ENCODE measurements at places on chromosomes 1 and 21.
A peak's percentile ranks its signal among the peaks of the same experiment; 100 is the strongest.

DNA sequence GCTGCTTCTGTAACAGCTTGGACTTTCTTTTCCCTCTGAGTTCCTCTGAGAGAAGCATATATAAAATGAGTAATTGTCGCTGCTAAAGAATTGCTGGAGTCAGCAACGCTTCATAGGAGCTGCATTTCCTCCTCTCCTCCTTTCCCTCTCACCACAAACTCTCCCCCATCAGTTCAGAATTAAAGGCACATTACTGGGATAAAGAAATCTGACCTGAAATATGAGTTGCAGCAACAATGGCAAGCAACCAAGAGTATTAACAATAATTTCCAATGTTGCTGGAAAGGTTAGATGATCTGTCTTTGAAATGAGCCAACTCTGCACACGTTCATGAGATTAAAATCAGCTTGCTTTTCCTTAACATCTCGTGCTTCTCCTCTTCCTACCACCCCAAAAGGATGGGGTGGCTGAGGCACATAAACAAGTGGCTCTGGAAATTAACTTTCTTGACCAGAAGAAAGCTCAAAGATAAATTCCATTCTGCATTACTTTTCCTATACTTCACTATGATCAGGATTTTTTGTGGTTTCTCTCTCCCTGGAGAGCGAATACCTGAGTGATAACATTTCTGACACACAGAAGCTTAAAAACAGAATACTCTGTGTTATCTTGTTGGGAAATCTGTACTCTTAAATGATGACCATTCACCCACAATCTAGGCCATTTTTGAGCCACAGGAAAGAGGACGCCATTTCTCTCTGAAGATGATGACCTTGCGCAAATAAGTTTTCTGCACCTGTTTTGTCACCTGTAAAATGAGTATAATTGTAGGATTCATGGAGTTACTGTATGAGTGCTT is 90.2 kb downstream of the TGFBR3 start:
- DNase-seq: no peak

- no peak for DNase-seq
Measured at GRCh38 chr1:173666646-173667045, 3.0 kb downstream of the ANKRD45 start.

DNA sequence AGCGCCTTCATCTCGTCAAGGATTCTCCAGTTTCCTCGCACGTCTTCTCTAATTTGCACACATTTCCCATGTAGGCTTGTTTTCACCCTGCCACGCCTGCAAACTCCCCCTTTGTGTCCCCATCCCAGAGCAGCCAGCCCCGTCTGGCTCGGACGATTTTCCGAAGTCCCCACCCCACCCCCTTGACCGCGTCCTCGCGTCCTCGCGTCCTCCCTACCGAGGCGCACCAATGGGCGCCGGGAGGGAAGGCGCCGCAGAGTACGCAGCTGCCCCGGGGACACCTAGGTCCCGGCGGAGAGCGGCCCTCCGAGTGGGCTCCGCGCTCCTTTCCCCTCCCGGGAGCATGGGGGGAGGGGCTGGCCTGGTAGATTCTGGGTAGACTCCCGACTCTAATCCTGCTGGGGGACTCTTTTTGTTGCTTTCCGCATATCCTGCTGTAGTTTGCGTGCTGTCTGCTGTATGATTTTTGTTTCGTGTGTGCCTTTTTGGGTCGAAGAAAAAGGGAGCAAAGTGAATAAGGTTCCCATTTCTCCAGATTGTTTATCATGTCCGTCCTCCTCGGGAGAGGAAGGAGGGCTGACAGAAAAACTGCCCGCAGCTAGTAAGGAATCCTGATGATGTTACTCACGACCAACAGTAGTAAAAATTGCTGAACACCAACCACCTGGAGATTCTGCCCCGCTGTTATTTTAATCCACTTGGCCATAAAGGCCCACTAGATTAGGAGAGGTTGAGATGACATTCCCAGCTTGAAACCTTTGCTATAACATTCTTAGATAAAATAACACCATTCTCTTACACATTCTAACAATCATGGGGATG is 1.5 kb downstream of the CACHD1 start:
- DNase-seq: peak; percentile 3

DNA sequence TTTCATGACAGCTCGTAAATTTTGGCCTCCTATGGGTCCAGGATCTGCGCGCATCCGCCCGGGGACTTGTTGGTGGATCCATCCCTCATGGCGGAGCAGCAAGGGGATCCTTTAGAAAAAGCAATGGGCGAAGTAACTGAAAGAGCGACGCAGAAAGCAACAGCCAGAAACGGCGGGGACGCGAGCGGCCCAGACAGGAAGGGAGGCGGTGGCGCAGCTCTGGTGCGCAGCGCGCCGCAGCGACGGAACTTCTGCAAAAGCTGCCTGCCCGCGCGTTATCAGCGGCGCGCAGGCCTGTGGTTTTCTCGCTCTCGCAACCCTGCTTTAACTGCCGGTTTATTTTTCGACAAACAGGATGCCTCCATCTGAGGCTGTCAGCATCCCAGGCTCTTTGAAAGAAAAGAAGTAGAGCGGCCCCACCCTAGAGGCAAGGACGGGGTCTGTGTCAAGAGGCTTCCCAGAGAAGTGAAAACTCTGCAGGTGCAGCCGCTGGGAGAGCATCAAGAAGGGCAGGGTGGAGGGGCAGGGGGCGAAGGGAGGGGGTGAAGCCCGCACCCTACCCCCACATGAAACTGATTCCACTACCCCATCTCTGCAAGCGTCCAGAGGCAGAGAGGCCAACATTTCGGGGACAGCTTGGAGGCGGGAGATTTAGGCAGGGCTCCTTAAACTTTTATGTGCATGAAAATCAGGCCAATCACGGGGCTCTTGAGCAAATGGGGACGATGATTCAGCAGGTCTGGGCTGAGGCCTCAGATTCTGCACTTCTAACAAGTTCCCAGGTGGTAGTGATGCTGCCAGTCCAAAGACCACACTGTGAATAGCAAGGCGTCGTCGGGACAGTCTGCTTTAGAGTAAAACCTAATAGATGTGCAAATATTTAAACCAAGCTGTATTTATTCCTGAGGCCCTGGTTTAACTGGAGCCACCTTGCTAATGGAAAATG is 22.2 kb downstream of the RUNX1 start:
- peak; percentile 51 for DNase-seq

GRCh38 chr1:235012436-235013210 is 116.0 kb downstream of the TOMM20 start:
- no peak for DNase-seq

GRCh38 chr1:37795340-37796125 is 1.9 kb downstream of the MANEAL start:
- DNase-seq: no peak

DNA sequence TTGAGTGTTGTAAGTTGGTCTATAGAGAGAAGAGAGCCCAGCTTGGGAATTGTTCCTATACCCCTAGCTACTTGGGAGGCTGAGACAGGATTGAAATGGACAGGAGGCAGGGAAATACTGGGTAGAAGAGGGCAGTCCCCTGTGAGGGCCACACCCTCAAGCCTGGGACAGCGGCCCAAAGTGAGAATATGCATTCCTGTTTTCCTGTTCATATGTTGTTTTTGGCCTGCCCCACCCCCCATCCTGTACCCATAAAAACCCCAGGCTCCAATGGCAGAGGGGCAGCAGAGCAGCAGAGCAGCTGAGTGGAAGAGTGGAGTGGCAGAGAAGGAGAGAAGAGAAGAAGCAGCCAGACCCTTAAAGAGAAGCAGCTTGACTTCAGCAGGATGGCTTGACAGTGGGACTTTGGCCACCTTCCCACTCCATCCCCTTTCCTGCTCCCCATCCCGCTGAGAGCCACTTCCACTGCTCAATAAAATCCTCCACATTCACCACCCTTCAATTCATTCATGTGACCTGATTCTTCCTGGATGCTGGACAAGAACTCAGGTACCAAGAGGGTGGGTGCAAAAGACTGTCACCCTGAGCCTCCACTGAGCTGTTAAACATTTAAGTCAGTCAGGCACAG is 70.6 kb upstream of the PUM1 start:
- no peak for DNase-seq

- DNase-seq: no peak
Measured at GRCh38 chr1:22930240-22930912, 42.3 kb downstream of the LACTBL1 start.

GRCh38 chr1:228082918-228083870 is 686 bp downstream of the ARF1 start:
- peak; percentile 31 for DNase-seq

DNA sequence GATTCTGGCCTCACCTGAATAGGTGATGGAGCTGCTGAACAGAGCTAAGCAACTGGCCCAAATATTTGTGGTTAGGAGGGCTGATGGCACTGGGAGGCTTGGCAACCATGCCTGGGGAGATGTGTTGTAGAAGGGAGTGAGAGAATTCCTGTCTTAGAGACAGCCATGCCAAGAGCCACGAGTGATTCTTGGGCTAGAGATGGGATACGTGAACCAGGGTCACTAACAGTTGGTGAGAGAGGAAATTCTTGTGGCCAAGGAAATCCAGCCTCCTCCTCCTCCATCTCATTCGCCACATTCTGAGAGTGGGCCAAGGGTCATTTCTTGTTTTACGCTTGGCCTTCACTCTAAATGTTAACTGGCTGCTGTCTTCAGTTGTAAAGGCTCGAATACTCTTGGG is 46.3 kb downstream of the NGF start:
- DNase-seq: no peak

- DNase-seq: no peak
Measured at GRCh38 chr1:67534627-67535065, 104.4 kb upstream of the SERBP1 start.

DNA sequence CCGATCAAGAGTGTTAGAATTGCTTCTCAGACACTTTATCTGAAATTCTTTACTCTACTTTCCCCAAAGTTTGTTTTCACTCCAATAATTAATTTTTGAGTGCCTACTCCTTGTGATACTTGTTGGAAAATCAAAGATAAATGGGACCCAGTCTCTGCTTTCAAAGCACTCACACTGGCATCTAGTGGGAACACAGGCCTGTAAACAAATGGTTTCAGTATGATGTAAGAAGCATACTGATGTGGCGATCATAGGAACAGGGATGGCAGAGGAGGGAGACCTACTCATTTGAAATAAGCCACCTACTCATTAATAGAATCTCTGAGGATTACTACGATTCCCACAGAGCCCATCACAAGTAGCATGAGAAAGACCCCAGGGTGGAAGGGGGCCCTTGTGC is 273.7 kb upstream of the ST6GALNAC5 start:
- no peak for DNase-seq

DNA sequence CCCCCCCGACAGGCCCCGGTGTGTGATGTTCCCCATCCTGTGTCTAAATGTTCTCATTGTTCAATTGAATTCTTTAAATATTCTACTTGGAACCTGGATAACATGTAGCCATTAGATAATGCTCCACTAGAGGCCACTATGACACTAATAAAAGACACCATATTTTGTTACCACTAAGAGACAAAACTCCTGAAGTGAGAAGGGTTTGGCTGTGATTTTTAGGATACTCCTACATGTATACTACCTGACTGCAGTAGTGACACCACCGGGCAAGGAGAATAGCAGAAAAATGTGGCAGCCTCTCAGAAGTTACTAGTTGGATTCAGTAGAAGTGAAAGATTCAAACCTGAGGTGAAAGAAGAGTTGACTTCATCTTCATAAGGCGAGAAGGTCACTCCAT is 36.0 kb downstream of the F5 start:
- DNase-seq: no peak

GRCh38 chr1:24155011-24155782 is 12.3 kb upstream of the IL22RA1 start:
- no peak for DNase-seq

DNA sequence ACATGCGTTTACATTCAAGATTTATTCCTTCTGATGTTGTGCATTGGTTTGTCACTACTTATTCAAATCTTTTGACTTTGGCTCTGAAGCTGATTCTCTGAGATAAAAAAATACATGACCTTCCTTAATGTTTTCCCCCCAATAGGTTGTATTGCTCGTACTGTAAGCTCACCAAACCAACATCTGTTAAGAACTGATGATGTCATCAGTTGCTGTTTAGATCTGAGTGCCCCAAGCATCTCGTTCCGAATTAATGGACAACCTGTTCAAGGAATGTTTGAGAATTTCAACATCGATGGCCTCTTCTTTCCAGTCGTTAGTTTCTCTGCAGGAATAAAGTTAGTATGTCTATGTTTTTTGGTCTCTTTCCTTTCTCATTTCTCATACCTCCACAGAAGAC is 390.2 kb downstream of the ZP4 start:
- no peak for DNase-seq

Data from effector CD8-positive, alpha-beta T cell (primary cell).